AG04449 (cell line): ENCODE measurements at places on chromosomes 16 and 17.

GRCh38 chr16:80611930-80612327 lies 71.1 kb downstream of the DYNLRB2 start:
- no peak for DNase-seq

- DNase-seq: no peak
Observed at GRCh38 chr17:56751145-56751738, 82.5 kb downstream of the C17orf67 start.

GRCh38 chr17:73909186-73909585 lies 264.9 kb upstream of the SDK2 start:
- no peak for DNase-seq

DNA sequence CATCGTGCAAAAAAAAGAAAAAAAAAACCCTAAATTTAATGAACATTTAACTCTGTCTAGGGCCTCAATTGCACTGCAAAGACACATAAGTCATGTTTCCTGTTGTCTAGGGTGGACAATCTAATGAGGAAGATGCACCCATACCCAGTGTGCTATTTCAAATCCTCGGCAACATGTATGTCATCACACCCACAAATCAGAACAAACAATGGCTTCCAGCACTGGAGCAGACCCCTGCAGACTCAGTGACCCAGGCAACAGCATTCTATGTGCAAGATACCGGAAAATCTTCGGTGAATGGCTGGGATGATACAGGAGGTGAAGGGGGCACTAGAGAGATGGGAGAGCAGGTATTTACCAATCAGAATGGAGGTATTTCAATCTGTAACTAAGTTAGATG lies 221.7 kb upstream of the XYLT1 start:
- no peak for DNase-seq

DNA sequence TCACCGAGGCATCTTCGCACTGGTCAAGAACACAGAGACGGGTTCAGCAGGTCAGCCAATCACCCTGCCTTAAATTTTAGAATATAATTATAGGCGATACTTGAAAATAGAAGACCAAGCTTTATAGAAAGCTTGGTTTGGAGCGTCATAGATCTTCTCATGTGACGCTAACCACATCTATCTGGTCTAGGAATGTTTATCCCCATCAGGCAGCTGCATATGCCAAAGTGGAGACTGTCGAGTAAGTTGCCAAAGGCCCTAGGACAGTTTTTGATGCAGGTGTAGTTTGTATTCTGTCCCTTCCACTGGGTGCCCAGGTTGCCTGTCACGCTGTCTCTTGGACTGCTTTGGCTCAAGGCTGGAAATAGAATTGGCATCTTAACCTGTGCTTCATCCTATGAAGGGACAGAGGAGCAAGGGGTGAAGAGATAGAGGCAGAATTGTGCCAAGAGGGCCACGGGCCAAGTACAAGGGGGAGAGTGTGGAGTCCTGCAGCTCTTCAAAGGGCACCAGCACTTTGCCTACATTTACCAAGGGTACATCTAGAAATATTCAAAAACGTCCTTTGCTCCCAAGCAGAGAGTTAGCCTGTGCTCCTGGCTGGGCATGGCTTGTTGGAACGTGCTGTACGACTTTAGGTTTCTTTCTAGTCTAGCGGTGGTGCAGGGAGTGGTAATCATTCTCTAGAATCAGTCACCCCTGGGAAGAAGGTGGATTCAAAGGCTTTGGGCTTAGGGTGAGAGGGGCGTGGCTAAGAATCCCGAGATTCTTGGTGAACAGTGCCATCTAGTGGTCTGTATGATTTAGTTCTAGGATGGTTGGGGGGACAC lies 5.3 kb upstream of the WIPI1 start:
- peak; percentile 33 for DNase-seq

DNA sequence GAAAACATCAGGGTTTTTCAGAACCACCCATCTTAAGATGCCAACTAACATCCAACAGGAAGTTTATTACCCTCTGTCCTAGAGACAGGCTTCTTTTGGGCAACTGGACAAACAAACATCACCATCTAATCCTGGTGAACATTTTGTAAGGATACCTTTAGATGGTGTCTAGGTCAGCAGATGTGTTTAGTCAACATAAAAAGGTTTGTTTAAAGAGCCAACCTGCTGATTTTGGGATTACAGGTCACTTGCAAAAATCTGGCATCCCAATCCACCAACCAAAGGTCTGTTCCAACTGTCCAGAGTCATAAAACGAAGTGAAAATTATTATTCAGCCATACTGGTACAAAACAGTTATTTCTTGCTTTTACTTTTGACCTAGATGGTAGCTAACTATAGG lies 145.2 kb upstream of the C17orf78 start:
- DNase-seq: no peak

DNA sequence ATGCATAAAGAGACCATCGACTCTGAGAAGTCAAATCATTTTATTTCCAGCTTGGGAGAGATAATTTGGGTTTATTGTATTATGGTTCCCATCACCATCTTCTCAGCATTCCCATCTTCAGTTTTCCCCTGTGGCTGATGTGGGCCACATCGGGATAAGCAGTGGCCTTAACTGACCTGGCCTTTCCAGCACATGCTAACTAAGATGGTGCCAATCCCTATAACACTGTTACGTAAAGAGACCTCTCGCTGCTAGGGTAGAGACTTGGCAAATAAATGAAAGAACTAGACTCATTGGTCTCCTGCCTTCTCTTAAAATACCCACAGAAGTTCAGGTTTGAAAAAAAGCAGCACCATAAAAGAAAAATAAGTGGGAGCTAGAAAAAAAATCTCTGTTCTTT lies 49.4 kb downstream of the VPS35L start:
- no peak for DNase-seq

GRCh38 chr17:75614006-75614405 lies 19.2 kb upstream of the SMIM5 start:
- DNase-seq: no peak

DNA sequence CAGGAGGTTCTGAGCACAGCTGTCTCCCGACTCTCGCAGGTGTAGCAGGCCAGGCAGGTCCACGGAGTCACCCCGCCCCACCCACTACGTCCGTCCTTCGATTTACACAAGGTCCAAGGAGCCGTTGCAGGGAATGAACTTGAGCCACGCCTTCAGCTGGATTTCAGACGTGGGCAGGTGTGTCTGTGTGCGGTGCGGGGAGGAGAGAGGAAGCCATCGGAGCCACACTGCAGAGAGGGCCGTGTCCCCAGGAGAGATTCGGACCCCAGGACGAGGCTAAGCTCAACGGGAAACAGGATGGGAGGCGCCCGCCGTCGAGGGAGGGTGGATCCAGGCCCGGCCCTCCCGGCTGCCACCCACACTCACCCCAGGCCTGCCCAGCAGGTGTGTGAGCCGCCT lies 50.3 kb downstream of the RPH3AL start:
- DNase-seq: no peak

DNA sequence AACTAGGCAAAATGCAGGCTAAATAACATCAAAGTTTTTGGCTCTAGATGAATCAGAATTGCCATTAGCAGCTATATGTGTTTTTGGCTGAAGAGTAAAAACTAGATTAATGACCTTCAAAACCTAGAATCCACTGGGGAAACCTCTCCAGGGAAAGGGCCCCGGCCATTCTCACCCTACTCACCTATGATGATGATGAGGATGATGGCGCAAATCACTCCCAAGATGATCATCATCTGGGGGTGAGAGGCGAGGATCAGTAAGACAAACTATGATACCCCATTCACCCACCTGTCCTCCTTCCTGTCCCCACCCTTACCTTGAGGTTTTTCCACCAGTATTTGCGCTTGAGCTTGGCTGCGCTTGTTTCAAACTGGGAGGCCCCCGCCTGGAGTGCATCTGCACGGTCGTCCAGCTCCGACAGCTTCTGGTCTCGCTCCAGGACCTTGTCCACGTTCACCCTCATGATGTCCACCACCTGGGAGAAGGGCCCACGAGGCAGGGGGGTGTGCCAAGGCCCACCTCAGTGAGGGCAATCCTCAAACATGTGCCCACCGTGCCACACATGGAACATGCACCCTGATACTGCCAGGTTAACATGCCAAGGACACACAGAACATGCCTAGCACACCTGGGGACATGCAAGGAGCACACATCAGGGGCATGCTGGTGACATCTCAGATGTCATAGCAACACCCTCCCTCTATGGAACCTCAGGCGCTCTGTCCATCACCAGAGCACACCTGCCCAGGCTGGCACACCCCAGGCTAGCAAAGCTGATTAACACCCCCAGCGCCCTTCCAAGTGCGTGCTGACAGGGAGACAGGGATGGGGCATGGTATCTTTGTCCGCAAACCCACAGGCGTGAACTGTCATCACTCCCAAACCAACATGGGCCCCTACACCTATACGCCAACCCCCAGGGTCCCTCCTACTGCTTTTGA lies 1.2 kb downstream of the VAMP2 start:
- DNase-seq: no peak

DNA sequence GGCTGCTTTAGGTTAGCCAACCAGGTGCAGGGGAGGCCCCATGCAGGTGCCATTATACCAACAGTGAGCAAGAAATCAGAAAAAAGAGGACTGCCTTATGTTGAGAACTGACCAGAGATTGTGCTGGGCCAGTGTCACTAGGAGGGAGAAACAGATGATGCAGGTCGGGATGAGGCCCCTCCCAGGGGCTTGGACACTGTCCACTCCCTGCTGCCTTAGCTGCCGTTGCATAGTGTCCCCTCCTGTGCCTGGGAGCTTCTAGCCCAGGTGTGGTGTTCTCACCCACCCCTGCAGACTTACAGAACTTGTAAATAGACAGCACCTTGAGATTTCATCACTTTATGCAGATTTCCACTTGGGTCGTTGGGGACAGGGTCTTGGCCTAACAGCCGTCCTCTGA lies 36.7 kb downstream of the PLD6 start:
- DNase-seq: no peak

GRCh38 chr17:60256174-60256573 lies 106.4 kb downstream of the CA4 start:
- DNase-seq: no peak

- DNase-seq: no peak
Observed at GRCh38 chr17:55527540-55528118, 16.4 kb upstream of the SMIM36 start.

DNA sequence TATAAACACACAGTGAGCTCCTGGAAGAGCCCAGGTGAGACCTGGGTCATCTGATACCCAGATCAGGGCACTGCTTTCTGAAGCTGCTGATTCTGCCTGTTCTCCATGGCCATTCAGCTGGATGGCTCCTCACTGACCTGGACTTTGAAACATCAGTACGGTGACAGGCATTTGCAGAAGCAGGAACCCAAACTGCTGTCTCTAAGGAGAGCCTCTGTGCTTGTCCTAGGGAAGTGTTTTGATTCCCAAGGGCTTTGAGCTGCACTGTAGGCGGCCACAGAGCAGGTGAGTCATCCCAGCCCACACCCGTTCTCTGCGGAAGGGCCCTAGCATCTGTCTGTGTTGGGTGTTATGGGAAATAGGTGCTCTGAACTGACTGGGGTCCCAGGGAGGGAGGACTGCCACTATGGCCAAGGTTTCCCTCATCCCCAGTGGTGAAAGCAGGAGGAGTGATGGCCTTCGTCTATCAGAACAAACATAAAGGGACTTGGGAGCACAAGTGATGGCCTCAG lies 60.7 kb upstream of the ADCY9 start:
- DNase-seq: no peak

GRCh38 chr16:22782314-22782713 lies 31.6 kb upstream of the HS3ST2 start:
- DNase-seq: no peak

DNA sequence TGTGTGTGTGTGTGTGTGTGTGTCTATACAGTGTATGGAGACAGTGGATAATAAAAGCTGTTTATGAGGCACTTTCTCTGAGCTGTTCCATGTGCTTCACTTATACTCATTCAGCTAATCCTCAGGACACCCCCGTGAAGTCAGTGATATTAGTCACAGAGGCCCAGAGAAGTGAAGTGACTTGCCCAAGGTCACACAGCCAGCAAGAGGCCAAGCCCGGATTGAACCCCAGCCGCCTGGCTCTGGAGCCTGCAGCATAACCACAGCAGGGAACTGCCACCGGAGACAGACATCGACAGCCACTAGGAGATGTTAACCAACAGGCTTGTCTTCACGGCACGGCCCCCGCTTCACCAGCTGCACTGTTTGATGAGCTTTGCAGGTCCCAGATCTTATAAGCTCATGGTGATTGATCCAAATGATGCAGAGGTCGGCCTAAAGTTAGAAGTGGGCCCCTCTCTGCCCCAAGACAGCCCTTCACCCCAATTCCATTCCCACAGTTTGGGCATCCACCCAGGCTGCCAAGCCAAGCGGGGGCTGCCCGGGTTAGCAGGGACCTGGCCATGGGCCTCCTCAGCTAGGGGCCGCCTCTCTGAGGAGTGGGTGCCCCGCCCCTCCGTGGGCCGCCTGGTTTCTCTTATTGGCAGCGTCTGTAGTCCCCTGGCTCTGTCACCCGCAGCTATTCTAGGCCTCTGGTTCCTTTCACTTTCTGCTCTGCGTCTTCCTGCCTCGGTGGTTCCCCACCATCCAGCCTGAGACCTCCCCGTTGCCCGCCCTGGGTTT lies 30.9 kb downstream of the SOCS1 start:
- DNase-seq: no peak

DNA sequence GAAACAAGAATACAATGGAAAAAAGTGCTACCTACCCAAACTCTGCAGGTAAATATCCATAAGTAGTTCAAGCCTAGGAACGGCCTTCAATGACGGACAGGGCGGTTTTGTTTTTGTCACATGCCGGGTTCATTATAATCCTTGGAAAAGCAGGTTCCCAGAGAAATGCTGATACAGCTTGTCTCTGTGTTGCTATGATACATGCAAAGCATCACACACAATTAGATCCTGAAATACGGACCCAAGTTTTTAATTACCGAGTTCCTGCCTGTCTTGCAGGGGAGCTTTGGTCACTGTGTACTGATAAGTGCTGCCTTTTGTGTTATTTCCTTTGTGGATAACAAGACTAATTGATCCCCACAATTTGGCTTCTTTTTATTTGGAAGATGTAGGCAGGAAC lies 217.4 kb downstream of the HAPSTR1 start:
- DNase-seq: no peak

DNA sequence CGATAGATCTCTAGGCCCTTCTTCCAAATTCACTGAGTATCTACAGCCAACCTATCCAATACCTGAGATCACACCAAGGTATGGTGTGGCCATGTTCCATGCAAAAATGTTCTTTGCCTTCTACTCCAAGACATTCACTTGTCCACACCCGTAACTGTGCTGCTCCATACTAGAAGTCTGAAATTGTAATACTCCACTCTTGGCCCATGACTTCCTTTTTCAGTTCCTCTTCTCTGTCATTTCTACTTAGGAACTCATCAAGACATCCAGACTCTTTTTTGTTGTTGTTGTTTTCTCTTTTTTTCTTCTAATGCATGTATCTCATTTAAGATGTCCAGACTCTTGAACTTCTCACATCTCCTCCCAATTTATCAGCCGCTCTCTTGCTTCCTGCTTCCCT lies 42.5 kb upstream of the KSR1 start:
- no peak for DNase-seq

GRCh38 chr16:6644916-6645315 lies 687.7 kb upstream of the RBFOX1 start:
- DNase-seq: no peak

- no peak for DNase-seq
Observed at GRCh38 chr16:22635357-22635761, 124.7 kb downstream of the NPIPB5 start.
